Globus pallidus (tissue), 1 donor: ENCODE measurements at places on chromosomes 7 and 10.
A peak's percentile ranks its signal among the peaks of the same experiment; 100 is the strongest.

GRCh38 chr10:6025683-6026255, 36.4 kb downstream of the IL2RA start:
- DNase-seq: no peak

DNA sequence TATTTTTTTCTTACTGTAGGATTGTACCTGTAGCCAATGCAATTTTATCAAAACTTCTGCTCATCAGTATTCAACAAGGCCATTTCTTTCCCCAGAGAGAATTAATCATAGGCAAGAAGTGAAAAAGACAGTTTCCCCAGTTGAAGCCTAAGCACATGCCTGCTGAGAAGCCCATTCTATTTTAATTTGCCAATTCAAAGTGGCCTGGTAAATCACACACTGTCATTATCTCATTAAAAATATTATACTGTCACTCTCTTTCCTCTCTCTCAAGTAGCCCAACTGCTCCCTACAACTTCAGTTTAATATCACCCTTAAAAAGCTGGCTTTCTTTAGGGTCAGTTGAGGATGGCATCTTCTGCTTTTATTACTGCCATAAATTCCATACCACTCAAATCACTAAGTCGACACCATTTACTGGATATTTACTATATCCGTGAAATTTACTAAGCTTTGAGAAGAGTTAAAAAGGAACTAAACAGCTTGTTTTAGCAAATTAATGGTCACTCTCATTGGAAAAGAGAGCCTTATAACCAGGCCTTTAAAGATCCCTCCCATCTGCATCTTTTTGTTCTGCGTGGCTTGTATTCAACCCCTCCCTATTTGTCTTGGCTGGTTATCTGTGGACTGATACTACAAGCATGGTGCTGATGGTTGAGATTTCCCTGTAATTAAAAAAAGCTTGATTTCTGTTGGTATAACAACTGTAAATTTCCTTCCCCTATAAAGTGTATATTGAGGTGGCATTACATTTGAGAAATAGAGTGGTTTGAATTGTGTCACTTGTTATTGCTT, 30.6 kb downstream of the COL28A1 start:
- DNase-seq: no peak

DNA sequence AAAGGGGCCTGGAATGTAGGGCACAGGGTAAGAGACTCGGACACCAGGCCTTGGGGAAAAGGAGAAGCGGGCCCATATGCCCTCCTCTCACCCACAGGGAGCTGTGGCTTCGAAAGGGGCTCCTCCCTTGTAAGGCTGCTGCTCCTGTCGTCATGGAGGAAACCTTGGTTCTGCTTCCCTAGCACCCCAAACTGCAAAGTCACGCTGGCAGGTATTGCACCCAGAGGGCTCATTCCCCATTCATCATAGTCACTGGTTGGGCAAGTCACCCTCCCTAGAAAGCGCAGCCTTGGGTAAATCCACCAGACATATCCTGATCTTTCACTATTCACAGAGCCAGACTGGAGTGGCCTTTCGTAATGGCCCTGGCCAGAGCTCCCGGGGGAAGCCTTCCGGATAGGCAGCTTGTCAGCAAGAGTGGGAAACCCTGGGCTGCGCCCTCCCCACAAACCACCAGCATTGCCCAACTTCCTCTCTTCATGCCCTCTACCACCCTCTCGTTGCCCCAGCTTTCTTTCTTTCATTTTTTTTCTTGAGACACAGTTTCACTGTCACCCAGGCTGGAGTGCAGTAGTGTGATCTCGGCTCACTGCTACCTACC, 121.0 kb downstream of the HIP1 start:
- peak; percentile 53 for DNase-seq

GRCh38 chr7:155807789-155808548, 4.3 kb downstream of the SHH start:
- no peak for DNase-seq

- no peak for DNase-seq
Observed at GRCh38 chr7:112226701-112227276, 20.3 kb downstream of the ZNF277 start.

DNA sequence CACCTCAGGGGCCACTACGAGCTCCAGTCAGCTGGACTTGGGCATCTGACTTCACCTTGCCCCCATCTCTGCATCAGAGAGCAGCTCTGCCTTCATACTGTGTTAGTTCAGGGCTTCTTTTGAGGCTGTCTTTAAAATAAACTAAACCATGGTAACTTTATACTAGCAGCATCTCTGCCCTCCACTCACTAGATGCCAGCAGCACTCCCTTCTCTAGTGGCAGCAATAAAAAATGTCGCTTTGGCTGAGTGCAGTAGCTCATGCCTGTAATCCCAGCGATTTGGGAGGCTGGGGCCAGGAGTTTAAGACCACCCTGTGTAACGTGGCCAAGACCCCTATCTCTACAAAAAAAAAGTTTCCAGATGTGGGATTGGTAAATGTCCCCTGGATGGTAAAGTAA, 584.4 kb downstream of the INHBA start:
- DNase-seq: no peak

DNA sequence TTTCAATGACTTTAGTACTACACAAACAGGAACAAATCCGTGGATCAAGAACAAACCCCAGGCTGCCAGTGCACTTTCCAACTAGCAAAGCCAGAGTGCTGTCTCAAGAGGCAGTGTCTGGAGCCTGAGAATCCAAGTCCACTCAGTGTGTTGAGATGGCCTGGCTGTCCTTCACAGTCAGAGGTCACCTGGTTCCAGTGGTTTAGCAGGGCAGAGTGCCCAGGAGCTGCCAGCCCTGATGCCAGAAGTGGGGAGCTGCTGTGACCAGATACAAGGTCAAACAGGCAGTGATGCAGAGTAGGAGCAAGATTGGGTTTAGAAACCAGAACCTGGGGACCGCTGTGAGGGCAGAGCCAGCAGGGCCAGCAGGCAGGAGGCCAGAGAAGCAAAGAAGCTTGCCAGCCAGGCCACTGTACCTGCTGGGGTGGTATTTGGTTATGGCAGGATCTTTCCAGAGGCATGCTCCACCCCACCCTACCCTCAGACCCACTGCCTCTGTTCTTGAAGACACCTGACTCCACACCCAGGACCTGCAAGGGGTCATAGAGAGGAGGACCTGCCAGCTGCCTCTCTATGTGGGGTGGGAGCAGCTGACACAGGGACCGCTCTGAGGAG, 35.6 kb upstream of the C10orf90 start:
- no peak for DNase-seq
